ENCODE measurements at places on chromosomes 3 and 15.

DNA sequence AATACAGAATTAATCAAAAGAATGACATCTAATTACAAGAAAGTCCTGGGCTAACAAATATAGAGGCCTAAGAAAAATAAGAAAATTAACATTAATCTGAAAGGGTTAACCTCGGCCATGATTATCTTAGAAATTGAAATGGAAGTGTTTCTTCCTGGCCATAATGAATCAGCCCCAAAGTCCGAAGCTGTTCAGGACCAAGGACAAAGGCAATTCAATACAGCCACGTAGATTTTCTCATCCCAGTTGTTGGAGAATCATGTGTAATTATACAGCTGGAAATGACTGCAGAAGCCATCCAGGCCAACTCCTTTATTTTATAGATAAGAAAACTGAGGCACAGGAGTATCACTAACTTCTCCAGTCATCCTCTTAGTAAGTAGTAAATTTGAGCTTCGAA is 38.0 kb upstream of the GBE1 start:
- DNase-seq = no peak

- peak; percentile 16 for DNase-seq
Measured at GRCh38 chr3:8996681-8997121, 33.4 kb upstream of the RAD18 start.

DNA sequence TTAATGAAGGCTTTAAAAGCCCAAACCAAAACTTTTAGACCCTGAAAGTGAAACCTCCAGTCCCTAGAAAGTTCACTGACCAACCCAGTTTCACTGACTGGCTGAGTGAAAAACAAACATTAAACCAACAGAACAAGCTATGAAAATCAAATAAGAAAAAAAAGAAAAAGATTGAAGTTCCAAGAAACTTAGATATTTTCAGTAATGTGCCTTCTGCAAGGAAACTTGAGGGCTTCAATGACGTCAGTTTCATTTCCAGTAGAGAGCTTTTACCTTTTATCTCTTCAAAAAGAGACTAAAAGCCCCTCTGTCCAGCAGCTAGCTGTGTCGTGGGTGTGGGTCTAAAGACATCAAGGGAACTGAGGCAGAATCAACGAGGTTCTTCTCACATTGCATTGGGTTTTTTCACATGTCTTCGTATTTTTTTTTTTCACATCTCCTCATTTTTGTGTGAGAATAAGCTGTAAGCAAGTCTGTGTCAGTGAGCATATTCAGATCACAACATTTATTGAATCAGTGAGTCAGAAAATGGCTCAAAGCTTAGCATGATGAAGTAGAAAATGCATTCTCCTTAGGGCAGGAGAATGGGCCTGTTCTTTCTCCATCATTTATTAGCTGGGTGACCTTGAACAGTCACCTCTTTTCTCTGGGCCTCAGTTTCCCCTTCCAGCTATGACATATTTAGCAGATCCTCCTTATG is 54.8 kb upstream of the BCL6 start:
- DNase-seq = no peak

- no peak for DNase-seq
Measured at GRCh38 chr3:112474796-112475195, 24.5 kb downstream of the BTLA start.

- DNase-seq = peak; percentile 97
Measured at GRCh38 chr3:155070932-155071387, 9.2 kb upstream of the MME start.

- no peak for DNase-seq
Measured at GRCh38 chr3:36372534-36372935, 7.8 kb upstream of the STAC start.

DNA sequence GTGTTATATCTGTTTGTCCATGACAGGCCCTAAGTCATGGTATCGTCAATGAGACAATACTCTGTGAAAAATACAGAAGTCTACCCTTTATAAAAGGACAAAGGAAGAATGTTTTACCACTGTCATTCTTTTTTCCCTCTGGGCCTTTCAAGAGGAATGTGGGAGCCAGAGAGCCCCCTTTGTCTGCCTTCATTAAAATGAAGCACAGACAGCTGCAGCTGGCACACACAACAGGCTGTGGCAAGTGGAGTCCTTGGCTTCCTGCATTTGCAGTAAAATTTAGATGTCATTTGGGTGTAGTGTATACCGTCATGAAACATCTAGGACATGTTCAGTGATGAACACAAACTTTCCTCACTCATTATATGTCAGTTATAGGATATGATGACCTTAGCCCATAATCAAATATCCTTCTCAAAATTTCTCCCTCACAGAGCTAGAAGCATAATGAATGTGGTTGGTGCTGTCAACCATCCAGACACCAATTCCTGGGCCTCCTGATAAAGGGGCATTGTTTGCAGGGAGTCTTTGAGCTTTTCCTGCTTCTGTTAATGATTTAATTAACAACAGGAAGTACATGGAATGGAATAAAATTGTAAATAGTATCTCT is 76.4 kb downstream of the DHX36 start:
- DNase-seq = no peak

DNA sequence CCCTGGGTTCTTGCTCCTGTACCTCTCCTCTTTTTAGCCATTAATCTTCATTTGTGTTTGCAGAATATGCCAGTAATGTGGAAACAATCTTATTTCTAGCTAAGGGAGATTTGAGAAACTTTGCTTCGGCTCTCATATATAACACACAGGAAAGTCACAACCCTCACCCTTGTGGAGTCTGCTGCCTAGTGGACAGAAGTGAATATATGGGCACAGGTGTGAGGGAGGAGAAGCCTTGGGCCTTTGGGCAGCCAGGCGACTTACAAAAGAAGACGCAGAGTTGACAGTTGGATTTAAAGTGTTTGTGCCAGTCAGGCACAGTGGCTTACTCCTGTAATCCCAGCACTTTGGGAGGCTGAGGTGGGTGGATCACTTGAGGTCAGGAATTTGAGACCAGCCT is 181.8 kb upstream of the TBL1XR1 start:
- DNase-seq = no peak

GRCh38 chr3:67093305-67093704 is 95.2 kb downstream of the KBTBD8 start:
- no peak for DNase-seq

- no peak for DNase-seq
Measured at GRCh38 chr3:67047051-67047450, 48.9 kb downstream of the KBTBD8 start.

DNA sequence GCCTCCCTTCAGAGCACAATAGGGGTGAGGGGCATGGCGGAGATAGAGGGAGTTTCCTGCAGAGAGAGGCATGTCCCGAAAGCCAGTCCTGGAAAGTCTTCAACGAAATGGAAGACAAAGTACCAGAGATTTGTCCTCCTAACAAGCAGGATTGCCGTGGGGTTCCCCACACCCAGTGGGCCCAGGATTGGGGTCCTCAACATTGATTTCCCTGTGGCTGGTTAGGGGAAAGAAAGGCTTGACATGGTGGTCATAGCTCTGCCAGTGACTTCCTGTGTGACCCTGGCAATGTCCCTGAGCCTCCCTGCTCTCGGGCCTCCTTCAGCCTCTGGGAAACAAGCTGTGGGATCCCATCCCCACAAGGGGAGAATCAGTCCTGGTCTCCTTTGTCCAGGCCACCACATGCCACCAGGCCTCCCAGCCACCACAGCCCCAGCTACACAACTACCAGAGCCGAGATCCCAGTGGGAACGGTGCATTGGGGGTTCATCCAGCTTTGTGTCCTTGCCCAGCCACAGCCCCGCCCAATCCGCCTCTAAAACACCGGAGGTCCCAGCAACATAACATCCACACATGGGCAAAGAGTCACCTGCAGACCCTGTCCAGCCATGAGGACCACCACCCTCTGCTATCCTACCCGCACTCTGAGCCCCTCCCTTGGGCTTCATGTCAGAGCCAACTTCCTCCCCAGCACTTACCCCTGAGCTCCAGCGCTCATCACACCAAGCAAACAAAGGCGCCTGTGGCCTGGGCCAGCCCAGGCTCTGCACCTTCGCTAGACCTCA is 63.0 kb downstream of the ADAMTS17 start:
- DNase-seq = no peak

DNA sequence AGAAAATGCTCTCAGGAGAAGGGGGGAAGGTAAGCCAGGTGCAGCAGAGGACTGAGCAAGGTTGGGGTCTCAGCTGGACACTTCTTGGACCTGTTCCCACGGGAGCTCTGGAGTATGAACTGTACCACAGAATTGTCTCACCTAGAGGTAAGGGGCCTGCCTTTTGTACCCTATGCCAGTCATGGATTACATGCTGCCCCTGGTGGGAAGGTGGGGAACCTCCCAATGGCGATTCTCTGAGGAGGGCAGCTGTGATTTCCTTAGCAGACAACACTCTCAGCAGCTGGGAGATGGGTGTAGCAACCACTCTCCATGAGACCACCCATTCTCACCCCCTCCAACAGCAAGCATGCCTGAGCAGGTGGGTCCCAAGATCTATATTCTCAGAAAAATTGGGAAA is 329.4 kb upstream of the CTNNB1 start:
- no peak for DNase-seq

DNA sequence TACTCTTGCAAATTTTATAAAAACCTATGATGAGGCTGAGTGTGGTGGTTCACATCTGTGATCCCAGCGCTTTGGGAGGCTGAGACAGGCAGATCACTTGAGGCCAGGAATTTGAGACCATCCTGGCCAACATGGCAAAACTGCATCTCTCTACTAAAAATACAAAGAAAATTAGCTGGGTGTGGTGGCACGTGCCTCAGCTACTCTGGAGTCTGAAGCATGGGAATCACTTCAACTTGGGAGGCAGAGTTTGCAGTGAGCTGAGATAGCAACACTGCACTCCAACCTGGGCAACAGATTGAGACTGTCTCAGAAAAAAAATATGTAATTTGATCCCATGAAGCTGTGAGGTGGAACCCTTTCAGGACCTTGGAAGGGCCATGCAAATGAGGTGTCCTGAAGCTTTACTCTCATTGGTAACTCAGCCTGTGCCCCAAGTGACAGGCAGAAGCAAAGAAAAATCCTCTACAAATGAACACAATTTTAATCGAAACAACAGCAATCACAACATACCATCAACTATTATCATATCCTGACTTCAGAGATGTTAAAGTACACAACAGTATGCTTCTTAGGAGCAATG is 84.6 kb upstream of the CDV3 start:
- peak; percentile 32 for DNase-seq

GRCh38 chr3:53384465-53385423 is 37.4 kb upstream of the DCP1A start:
- no peak for DNase-seq

DNA sequence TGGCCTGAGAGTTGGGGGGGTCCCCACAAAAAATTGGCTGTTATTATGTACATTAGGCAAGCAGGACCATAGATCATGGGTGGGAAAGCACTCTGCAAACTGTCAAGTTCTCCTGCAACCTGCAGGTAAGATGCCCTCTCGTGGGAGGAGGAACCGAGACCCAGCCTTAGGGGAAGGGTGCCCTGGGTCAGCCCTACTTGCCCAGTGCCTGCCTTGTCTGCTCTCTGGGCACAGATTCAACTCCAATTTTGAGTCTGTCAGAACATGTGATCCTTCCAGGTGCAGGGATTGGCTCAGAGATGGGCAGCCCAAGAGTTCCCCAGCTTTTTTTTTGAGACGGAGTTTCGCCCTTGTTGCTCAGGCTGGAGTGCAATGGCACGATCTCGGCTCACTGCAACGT is 99.2 kb downstream of the PLXNA1 start:
- DNase-seq = no peak

- no peak for DNase-seq
Measured at GRCh38 chr3:55692957-55693558, 206.0 kb upstream of the WNT5A start.

GRCh38 chr15:39454189-39454986 is 126.5 kb upstream of the THBS1 start:
- no peak for DNase-seq

GRCh38 chr3:13842226-13842625 is 37.6 kb downstream of the WNT7A start:
- DNase-seq = no peak

- DNase-seq = no peak
Measured at GRCh38 chr3:87196879-87197278, 30.2 kb upstream of the CHMP2B start.

DNA sequence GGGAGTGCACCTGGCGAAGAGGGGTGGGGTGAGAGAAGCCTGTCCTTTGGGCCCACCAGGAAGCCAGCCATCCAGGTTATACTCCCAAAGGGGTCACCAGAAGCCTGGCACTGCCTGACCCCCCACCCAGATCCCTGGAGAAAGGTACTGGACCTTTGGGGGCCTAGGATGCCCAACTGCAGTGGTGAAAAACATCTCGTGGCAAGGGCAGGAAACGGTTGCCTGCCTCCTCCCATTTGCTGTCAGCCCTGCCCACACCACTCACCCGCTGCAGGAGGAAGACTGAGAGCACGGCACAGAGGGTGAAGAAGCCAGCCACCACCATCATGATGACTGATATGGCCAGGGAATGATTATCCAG is 2.2 kb upstream of the ULK3 start:
- DNase-seq = no peak

GRCh38 chr15:42133886-42134502 is 22.4 kb downstream of the PLA2G4F start:
- DNase-seq = no peak

DNA sequence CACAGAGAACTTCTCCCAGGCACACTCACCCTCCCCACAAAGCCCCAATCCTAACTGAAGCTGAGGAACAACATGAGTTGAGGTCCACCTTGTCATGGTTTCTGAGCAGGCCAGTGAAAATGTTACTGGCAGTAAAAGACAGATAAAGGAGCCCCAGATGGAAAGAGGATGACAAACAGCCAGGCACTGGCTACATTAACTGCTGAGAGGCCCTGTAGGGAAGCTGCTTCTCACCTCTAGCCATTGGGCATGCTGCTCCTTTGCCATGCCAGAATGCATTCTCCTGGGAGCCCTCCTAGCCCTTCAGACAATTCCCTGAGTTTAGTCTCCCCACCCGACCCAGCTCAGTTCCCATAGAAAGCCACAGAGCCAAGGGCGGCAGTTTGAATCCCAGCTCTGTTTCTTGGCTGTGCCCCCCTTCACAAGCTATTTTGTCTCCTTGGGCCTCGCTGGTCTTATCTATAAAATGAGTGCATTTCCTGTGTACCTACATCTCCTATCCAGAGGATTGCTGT is 60.5 kb downstream of the LMCD1 start:
- DNase-seq = no peak

- no peak for DNase-seq
Measured at GRCh38 chr3:99891610-99892285, 74.1 kb downstream of the CMSS1 start.

DNA sequence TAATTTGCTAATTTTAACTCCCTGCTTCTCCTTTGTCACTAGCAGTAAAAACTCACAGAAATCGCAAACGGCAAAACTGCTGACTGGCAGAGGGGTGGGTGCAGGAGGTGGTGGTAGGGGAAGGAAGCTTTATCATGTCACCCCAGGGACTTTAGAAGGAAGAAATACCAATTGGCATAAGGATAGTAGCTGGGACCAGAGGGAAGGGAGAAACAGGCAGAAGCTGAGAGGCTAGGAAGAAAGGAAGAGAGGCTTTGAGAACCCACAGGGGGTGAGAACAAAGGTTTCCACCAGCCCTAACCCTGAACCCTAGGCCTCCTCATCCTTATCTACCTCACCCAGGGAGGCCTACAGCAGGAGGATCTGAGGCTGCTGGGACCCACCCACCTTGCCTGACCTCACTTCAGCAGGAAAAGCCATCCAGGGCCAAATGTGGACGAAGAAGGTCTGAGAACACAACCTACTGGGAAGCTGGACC is 10.7 kb downstream of the ITGB5 start:
- no peak for DNase-seq

GRCh38 chr3:127041933-127042332 is 59.0 kb downstream of the PLXNA1 start:
- no peak for DNase-seq

- DNase-seq = no peak
Measured at GRCh38 chr3:189952272-189952671, 168.4 kb downstream of the P3H2 start.

- DNase-seq = no peak
Measured at GRCh38 chr3:131730581-131730980, 227.8 kb upstream of the MRPL3 start.

- no peak for DNase-seq
Measured at GRCh38 chr15:83422541-83422940, 24.6 kb upstream of the SH3GL3 start.
